ENCODE measurements at places on chromosomes 5 and 9. TPM values are rescaled to one million over a fixed set of nuclear protein-coding genes. Genes with fewer than 3 reads are reported as not detected.

GRCh38 chr5:59007460-59008063, 424.7 kb downstream of the RAB3C start:
- no peak for DNase-seq

- no peak for DNase-seq
Observed at GRCh38 chr9:113746486-113746885, 129.6 kb upstream of the ZNF618 start.

DNA sequence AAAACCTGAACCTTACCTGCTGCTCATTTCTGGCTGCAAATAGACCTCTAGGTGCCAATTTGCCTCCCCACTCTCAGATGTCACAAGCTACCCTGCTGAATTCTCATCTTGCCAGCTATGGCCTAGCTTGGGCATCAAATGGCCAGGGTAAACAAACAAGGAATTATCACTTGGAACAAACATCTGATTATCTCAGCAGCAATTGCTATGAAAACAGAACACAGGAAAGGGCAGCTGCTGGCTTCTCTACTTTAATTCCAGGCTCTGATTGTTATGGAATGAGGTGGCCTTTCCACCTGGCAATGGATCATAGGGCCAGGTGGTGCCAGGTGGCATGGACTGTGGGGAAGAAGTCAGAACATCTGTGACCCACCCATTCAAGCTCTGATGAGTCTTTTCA, 505.1 kb downstream of the TLR4 start:
- no peak for DNase-seq

- DNase-seq = no peak
Observed at GRCh38 chr5:105803431-105803830, 1867.3 kb downstream of the EFNA5 start.

Gene HOMER1
- 5.4 TPM for total RNA-seq

All from epithelial cell of proximal tubule (primary cell).